ENCODE measurements at places on chromosomes 4 and X.

DNA sequence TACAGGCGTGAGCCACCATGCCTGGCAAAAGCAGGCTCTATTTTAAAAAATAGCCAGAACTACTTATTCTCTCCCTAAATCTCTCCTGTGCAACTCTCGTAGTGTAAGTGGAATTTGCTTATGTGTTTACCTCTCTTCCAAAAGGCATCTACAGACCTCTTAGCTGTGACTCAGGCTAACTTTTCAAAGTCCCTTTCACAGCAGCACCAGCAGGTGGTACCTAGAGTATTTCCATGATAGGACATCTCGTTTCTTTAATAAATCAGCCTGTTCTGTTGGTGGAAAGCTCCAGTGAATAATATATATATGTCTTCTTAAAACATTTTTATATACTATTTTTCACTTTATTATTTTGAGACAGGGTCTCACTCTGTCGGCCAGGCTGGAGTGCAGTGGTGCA, 89.0 kb downstream of the NSUN7 start:
- no peak for DNase-seq

DNA sequence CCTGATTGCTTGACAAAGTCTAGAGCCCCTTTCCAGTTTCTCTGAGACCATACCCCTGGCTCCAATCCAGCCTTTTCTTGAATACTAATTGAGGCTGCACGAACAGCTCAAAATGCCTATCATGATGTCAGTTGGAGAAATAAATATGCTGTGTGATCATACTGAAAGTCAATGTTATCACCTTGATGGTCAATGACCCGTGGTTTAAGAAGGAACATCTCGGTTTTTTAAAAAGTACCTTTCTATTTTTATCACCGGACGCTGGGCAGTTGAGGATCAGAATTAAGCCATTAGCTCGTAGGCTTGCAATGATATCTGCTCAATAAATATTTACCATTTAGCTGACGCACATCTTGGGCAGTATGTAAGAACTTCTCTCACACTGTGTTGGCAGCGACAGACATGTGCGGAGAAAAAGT, 852 bp upstream of the WDR44 start:
- DNase-seq, result no peak

DNA sequence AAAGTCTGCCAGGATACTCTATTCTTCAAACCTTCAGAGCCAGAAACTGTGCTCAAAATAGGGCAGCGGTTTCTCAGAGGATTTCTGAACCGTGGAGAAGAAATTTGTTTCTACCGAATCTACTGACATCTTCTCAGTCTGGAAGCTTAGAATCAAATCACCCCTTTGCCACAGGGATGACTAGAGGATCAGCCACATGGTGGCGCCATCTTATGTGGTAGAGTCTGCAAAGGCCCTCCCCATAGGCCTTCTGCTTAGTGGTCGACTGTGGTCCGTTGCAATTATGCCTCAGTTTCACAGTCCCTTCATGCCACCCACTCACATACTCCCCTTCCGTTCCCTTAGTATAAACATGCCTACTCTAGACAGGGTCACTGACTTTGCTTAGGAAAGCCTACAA, 680.7 kb upstream of the SPANXN1 start:
- no peak for DNase-seq

- DNase-seq, result peak; percentile 7
These were observed 70.2 kb upstream of the BRWD3 start for GRCh38 chrX:80879916-80880315.

- no peak for DNase-seq
These were observed 376.7 kb upstream of the MAOA start for GRCh38 chrX:43279341-43279808.

DNA sequence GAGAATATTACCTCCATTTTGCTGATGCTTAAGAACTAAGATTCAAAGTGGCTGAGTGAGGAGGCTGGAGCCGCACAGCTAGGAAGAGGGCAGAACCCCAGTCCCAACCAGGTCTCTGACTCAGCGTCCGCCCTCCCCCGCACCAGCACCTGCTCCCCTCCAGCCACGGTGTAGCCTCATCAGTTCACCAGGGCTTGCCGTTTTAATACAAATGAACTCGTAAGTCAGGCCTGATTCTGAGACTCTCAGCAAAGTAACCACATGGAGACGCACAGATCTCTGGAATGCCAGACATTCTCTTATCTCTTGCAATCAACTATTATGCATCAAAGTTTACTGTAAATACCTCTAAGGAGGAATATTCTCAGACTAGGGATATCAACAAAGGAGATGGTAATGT, 52.4 kb downstream of the ENPP6 start:
- DNase-seq, result no peak

- no peak for DNase-seq
These were observed 11.9 kb downstream of the HUWE1 start for GRCh38 chrX:53674581-53674980.

- no peak for DNase-seq
These were observed 77.6 kb downstream of the NAT8L start for GRCh38 chr4:2136726-2137125.

- no peak for DNase-seq
These were observed 158.1 kb upstream of the CXorf66 start for GRCh38 chrX:140123446-140123845.

DNA sequence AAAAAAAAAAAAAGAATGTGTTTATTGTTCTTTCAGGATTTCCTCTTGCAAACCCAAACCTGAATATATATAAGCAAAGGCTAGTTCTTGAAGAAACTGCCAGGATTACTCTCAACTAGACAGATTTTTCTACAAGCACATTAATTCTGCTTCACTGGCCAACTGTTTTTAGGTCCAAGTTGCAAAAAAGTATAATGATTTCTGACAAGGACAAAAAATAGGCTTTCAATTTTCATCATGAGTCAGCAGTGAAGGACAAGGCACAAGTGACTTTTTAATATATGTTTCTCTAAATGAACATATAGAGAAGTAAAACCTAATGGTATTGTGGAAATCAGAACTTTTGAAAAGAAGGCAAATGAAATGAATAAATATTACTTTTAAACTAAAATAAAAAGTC, 73.7 kb downstream of the ELOVL6 start:
- no peak for DNase-seq

GRCh38 chrX:67636532-67636931, 92.7 kb downstream of the AR start:
- DNase-seq, result no peak

- DNase-seq, result no peak
These were observed 3.0 kb upstream of the NXT2 start for GRCh38 chrX:109533631-109534030.

- DNase-seq, result no peak
These were observed 406.0 kb downstream of the INPP4B start for GRCh38 chr4:142440093-142440492.

- DNase-seq, result peak; percentile 83
These were observed 298.3 kb downstream of the TEX13A start for GRCh38 chrX:104922206-104922621.

DNA sequence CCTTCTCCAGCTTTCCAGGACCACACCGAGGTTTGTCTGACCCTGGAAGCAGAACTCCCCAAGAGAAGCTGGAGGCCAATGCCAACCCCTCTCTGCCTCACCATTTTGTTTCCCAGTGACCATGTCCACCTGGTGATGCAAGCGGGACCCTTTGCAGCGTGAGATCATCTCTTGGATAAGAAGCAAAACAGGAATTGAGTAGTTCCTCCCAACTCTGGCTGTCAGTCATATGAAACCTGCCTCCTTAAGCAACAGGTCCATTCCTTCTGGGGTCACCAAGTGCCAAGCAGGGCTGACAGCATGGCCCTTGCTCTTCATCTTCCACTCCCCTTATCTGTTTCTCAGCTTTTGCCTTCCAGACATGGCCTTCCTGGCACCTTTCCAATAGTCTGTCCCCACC, 41.3 kb upstream of the MTM1 start:
- no peak for DNase-seq

DNA sequence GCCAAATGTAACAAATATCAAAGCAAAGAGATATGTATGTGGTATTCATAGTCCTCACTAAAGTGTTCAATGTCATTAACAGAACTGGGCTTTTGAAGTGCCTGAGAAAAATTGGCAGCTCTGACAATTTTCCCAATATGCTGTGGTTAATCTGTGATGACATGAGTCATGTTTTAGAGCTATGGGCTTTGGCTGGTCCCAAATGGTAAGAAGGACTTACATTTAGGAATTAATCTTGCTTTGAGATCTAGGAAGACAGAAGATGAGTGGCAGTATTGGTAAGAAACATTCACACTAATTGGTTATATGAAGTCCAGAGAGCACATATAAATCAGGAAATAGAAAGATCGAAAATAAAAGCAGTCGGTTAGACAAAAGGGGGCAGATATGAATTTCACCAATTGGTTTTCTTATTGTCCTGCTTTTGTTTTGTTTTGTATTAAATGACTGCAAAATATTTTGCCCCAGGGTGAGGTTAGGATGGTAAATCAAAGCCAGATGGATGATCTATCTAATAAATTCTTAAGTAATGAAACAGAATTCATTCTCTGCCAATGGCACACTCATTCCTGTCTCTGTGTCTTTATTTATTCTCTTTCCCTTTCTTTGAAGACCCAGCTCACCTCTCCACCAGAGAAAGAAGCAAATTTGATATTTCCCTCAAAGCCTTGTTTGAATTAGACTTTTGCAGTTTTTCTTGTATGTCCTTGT, 993.1 kb downstream of the RPA4 start:
- no peak for DNase-seq

GRCh38 chrX:154374313-154375155, at the start of gene FLNA:
Gene FLNA, minus strand, starts transcription at chrX:154374634. Its CDS starts 3,389 bp downstream, at chrX:154371245.
- no peak for DNase-seq

GRCh38 chrX:22389556-22390179, 117.0 kb downstream of the CBLL2 start:
- peak; percentile 20 for DNase-seq

DNA sequence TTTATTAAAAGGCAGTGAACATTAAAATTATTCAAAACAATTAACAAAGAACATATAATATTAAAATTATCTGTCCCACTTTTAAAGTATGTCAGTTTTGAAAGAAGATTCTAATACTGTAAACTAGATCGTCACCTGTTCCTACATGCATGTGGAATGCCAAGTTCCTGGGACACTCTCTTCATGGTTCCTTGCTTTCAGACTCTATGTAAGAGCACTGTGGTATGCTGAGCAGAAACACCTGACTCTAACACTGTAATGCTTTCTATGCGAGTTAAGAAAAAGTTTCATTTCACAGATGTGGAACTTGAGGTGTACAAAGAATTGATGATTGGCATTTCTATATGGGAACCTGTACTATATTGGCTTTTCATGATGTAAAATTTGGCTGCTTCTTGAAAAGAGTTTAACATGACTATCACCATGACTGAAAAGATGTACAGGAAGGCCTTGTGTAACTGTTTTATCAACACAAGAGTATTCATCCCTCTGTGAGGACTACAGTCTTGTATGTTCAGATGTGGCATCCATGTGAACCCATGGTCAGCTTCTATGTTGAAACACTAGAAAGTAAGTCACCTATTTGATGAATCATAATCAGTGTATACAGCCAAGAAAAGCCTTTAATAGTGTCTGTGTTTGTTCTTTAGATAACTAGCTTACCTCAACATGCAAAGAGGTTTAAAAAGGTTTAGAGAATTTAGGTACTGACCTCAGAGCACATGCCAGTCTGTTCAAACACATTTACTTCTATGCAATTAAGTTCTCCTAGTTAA, 354.5 kb downstream of the ARHGAP24 start:
- DNase-seq, result no peak

- no peak for DNase-seq
These were observed 432.8 kb downstream of the ANKRD50 start for GRCh38 chr4:124279741-124280140.

Measured in AG08395 (cell line).